ENCODE measurements at places on chromosomes 1 and 21. TPM values are rescaled to one million over a fixed set of nuclear protein-coding genes. Genes with fewer than 3 reads are reported as not detected.

DNA sequence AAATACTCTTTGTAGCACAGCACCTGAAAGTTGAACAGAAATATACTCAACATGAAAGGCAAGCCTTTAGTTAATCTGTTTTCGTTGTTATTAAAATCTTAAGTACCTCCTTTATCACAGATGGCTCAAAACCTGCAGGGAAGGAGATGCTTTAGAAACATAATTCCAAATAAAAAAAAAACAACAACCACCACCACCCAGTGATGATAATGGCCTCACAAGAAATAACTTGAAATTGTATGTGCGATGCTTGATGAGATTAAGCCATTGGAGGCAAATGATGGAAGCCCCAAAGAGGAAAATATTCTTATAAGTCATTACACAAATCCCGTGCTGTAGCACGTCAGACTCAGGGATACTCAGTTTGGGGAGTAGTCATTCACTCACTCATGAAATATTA lies 24.9 kb upstream of the ZBTB40 start:
- no peak overlapping the region for H3K4me3 ChIP-seq
- H3K27ac ChIP-seq, result no peak overlapping the region
- no peaks in the 10 kb centered on the region for H3K27me3 ChIP-seq
- DNase-seq, result no peak
- no peaks in the 10 kb centered on the region for H3K36me3 ChIP-seq
- H3K4me1 ChIP-seq, result no peaks in the 10 kb centered on the region

Gene GUCA2B
- total RNA-seq, result not detected

- no peak overlapping the region for H3K4me3 ChIP-seq
- no peaks in the 10 kb centered on the region for H3K36me3 ChIP-seq
- no peak for DNase-seq
- H3K27me3 ChIP-seq, result no peaks in the 10 kb centered on the region
- H3K4me1 ChIP-seq, result peaks cover 8% of the 10 kb centered on the region
Measured at GRCh38 chr1:112904071-112904830, 51.7 kb downstream of the SLC16A1 start.

- no peak overlapping the region for H3K27ac ChIP-seq
- H3K4me3 ChIP-seq, result no peak overlapping the region
- no peak for DNase-seq
- no peaks in the 10 kb centered on the region for H3K36me3 ChIP-seq
- no peaks in the 10 kb centered on the region for H3K4me1 ChIP-seq
Measured at GRCh38 chr1:170326186-170326585, 180.4 kb downstream of the NTMT2 start.

Gene OR6K3
- total RNA-seq, result not detected

DNA sequence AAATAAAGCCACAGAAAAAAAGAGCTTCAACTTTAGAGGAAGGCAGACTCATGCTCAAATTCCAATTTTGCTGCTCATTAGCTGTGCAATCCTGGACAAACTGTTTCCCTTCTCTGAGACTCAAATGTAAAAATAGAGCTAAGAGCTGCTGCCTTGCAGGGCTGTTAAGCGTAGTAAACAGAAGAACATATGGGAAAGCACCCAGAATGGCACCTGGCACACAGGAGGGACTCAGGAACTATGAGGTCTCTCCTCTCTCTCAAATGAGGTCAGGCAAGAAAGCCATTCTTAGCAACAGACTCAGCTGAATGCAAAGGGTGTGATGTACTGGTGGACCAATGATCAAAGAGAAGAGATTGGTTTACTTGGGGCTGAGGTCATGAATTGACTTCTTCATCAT lies 61.3 kb downstream of the TRABD2B start:
- DNase-seq, result no peak
- H3K27me3 ChIP-seq, result no peaks in the 10 kb centered on the region
- H3K36me3 ChIP-seq, result no peaks in the 10 kb centered on the region
- no peak overlapping the region for H3K27ac ChIP-seq

DNA sequence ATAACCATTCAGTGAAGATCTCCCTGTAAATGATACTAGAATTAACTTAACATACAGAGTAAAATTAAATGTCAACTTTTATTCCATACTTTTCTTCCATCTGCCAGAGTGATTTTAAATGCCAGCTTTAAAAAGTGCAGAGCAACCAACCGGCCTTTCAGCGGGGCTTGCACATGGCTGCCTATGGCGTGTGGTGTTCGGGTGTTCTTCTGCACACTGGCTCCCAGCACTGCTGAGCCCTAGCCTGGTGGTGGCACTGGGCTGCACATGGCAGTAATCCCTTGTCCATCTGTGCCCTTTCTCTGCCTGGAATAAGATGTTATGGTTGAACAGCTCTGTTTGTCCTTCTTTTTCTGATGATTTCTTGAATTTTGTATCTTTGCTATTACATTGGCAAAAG lies 156.3 kb downstream of the SNX7 start:
- H3K4me3 ChIP-seq, result no peak overlapping the region
- no peaks in the 10 kb centered on the region for H3K36me3 ChIP-seq
- no peak for DNase-seq
- no peaks in the 10 kb centered on the region for H3K27me3 ChIP-seq
- H3K4me1 ChIP-seq, result no peaks in the 10 kb centered on the region

Gene SDC3
- total RNA-seq, result 29.9 TPM

Gene CORT
- 1.1 TPM for total RNA-seq

- H3K4me1 ChIP-seq, result peaks cover 8% of the 10 kb centered on the region
- H3K4me3 ChIP-seq, result no peak overlapping the region
- H3K36me3 ChIP-seq, result peaks cover 22% of the 10 kb centered on the region
- H3K27me3 ChIP-seq, result no peaks in the 10 kb centered on the region
Measured at GRCh38 chr1:111778541-111779051, 22.9 kb downstream of the DDX20 start.

DNA sequence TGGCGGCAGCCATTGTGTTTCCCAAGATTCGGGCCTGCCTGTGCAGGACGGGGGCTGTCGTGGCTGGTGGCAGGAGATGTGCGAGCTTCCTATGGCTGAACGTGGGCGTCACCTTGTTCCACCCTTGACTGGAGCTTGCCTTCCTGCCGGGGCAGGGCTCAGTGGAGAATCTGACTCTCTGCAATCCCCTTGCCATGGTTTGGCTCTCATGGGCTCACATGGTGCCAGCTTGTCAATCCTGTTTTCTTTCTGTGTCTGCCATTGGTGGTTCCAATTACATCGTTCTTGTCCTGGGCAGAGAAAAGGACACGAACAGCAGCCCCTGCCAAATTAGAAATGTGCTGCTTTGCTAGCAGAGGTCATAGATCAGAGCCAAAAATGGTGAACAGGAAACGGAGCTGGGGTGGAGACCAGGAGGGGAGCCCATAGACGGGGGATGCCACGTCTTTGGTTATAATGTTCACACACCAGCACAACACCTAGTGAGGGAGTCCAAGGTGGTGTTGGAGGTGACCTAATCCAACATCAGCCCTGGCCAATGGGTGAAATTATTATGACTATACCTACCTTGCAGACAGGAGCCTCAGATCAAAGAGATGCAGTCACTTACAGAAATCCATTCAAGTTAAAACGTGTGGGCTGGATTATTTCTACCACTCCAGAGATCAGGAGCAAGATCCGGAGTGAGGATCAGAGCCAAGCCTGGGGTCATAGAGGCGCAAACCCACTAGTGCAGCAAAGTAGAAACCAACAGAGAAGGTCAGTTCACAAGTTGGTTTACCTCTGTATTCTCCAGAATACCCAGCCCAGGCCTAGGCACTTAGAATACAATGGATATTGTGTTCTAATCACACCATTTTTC lies 253.1 kb downstream of the SIPA1L2 start:
- H3K36me3 ChIP-seq, result no peaks in the 10 kb centered on the region
- no peak for DNase-seq
- no peak overlapping the region for H3K4me3 ChIP-seq
- no peaks in the 10 kb centered on the region for H3K27me3 ChIP-seq
- peak overlapping the region; percentile 14 for H3K27ac ChIP-seq

Gene MPL
- total RNA-seq, result not detected

DNA sequence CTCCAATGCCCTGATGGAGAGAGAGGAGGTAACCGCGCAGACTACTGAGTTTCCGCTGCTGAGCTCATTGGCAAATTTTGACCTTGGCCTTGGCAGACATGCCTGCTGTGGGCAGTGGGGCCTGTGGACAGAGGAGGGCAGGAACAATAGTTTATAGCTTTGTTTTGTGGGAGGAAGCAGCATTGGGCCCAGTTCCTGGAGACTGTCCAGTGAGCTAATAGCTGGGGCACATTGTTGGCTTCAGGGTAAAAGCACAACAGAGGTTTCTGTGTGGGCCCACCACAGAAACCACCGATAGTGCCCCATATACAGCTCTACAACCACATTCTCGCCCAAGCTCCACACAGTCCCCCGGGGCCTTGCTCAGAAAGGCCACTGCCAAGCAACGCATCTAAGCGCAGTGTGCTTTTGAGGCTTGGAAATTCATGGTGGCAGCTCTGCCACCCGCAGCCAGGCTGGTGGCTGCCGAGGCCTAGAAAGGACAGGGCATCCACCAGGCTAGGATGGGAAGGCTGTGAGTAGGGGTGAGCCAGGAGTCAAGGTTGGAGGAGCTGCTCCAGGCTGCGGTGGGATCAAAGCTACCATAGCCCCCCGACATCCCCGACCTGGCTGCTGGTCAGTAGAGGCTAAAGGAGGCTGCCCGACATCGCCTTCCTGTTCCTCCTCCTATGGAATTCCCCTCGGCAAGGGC lies 43.2 kb downstream of the NEK2 start:
- no peaks in the 10 kb centered on the region for H3K27me3 ChIP-seq
- peak overlapping the region; percentile 76 for H3K27ac ChIP-seq
- H3K36me3 ChIP-seq, result no peaks in the 10 kb centered on the region

GRCh38 chr1:229068270-229068987 lies 202.5 kb upstream of the RAB4A start:
- no peak overlapping the region for H3K4me3 ChIP-seq
- peaks cover 22% of the 10 kb centered on the region for H3K4me1 ChIP-seq
- H3K27ac ChIP-seq, result peak overlapping the region; percentile 51
- H3K27me3 ChIP-seq, result no peaks in the 10 kb centered on the region
- H3K36me3 ChIP-seq, result no peaks in the 10 kb centered on the region

GRCh38 chr1:220983877-220984635 lies 104.8 kb downstream of the HLX start:
- DNase-seq, result no peak
- no peaks in the 10 kb centered on the region for H3K36me3 ChIP-seq
- no peak overlapping the region for H3K27ac ChIP-seq
- no peak overlapping the region for H3K4me3 ChIP-seq
- H3K27me3 ChIP-seq, result no peaks in the 10 kb centered on the region
- no peaks in the 10 kb centered on the region for H3K4me1 ChIP-seq

DNA sequence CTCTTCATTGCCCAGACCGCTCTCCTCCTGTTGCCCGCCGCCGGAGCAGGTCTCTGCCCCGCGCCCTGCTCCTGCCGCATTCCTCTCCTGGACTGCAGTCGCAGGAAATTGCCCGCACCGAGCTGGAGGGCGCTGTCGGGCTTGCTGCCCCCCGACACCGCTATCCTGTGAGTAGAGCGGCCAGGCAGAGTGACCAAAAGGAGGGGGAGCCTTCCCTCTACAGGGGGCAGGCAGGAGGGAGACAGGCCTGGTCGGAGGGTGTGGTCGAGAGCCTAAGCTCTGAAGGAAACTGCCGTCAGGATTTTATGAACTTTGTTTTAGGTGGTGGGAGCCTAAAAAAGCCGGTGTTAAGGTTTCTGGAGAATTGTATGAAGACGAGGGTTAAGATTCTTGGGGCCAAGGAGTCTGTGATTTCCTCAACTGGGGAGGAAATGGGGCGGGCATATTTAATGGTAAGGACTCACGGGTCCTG lies 517 bp downstream of the LRIG2 start:
- no peaks in the 10 kb centered on the region for H3K27me3 ChIP-seq
- peaks cover 28% of the 10 kb centered on the region for H3K4me1 ChIP-seq
- peaks cover 5% of the 10 kb centered on the region for H3K36me3 ChIP-seq

Gene CFHR1
- total RNA-seq, result not detected

Gene LRRN2
- total RNA-seq, result 7.8 TPM

Gene MROH9
- total RNA-seq, result not detected

DNA sequence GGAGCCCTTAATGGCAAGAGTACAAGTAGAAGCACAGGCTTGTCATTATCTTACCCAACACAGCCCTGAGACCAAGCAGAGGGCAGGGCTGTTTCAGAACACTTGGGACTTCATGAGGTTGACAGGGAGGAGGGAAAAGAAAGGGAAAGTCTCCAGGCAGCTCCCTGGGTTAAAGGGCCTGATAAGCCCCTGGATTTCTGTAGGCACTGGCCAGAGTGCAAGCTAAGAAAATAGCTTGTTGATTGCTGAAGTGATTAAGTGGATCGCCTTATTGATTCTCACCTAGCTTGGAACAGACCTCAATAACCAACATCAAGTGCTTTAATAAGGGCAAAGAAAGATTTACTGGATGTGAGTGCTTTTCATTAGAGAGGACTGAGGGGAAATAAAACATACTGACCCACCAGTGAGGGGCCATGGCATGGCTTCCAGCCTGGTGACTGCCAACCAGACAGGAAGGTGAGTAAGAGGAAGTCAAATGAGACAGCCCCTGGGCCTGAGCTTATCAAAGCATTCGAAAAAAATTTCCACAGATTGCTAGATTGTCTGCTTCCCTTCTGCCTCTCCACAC lies 121.4 kb upstream of the NFIA start:
- DNase-seq, result no peak
- H3K4me3 ChIP-seq, result no peak overlapping the region
- H3K4me1 ChIP-seq, result no peaks in the 10 kb centered on the region
- H3K27ac ChIP-seq, result no peak overlapping the region

DNA sequence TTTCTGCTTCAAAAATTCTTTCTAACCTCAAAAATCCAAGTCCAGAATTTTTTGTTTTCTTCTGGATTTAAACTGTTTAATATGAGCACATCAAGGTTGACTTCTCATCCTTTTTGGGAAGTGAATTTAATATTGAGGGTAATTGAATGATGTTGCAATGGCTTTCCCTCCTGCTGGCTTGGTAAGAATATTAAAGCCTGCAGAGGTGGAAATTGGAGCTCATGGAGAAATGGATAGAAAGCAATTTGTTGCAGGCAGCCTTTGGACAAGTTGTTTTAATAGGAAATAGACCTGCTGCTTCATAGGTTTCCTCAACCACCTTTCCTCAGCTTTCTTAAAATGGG lies 124.7 kb downstream of the SYT2 start:
- DNase-seq, result no peak
- peaks cover 59% of the 10 kb centered on the region for H3K4me1 ChIP-seq
- peaks cover 16% of the 10 kb centered on the region for H3K36me3 ChIP-seq
- no peaks in the 10 kb centered on the region for H3K27me3 ChIP-seq

Gene SMCP
- not detected for total RNA-seq

- no peaks in the 10 kb centered on the region for H3K27me3 ChIP-seq
- H3K27ac ChIP-seq, result no peak overlapping the region
- H3K36me3 ChIP-seq, result no peaks in the 10 kb centered on the region
- DNase-seq, result no peak
- no peak overlapping the region for H3K4me3 ChIP-seq
- no peaks in the 10 kb centered on the region for H3K4me1 ChIP-seq
Measured at GRCh38 chr1:215290018-215290417, 207.5 kb downstream of the KCNK2 start.

DNA sequence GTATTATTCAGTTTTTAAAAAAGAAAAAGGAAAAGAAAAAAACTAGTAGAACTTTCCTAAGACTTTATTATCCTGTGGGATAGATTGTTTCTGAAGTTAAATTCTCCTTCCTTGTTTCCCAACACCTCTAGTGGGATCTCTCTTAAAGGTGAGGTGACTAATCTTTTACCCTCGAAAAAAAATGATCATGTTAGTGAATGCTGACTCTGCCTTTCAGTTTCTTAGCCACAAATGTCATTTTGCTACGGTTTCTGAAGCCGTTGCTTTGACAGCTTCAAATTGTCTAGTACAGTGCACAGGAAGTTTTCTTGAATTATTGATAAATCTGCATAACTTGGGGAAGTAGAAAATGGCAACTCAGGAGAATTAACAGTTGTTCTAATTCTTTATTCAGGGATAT lies 13.0 kb upstream of the NEK7 start:
- no peaks in the 10 kb centered on the region for H3K36me3 ChIP-seq
- no peak for DNase-seq
- H3K27ac ChIP-seq, result no peak overlapping the region
- no peaks in the 10 kb centered on the region for H3K27me3 ChIP-seq

GRCh38 chr1:50369830-50370229 lies 53.4 kb downstream of the DMRTA2 start:
- no peaks in the 10 kb centered on the region for H3K36me3 ChIP-seq
- DNase-seq, result no peak
- no peaks in the 10 kb centered on the region for H3K4me1 ChIP-seq
- no peak overlapping the region for H3K27ac ChIP-seq
- no peak overlapping the region for H3K4me3 ChIP-seq
